ENCODE measurements at places on chromosomes 7 and 10.

DNA sequence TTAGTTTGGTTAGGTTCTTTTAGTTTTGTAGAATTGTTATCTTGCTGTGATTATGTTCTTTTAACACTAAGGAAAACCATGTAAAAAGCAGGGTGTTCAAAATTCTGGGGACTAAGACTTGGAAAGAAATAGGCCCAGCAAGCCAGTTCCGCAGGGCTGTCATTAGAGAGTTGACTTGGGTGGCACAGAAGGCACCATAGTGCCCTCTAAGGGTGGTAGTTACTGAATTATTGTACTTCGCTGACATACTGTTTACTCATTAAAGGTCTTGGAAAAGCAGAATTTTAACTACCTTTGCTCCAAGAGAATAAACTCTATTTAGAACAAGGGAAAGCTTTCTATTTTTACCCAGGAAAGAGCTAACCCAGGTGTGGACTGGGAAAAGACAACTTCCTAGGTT is 86.5 kb downstream of the OTUD1 start:
- DNase-seq: peak; percentile 35

GRCh38 chr7:15245831-15246230 is 316.0 kb downstream of the AGMO start:
- DNase-seq: no peak

GRCh38 chr7:130275826-130276297 is 9.2 kb downstream of the CPA2 start:
- DNase-seq: no peak

DNA sequence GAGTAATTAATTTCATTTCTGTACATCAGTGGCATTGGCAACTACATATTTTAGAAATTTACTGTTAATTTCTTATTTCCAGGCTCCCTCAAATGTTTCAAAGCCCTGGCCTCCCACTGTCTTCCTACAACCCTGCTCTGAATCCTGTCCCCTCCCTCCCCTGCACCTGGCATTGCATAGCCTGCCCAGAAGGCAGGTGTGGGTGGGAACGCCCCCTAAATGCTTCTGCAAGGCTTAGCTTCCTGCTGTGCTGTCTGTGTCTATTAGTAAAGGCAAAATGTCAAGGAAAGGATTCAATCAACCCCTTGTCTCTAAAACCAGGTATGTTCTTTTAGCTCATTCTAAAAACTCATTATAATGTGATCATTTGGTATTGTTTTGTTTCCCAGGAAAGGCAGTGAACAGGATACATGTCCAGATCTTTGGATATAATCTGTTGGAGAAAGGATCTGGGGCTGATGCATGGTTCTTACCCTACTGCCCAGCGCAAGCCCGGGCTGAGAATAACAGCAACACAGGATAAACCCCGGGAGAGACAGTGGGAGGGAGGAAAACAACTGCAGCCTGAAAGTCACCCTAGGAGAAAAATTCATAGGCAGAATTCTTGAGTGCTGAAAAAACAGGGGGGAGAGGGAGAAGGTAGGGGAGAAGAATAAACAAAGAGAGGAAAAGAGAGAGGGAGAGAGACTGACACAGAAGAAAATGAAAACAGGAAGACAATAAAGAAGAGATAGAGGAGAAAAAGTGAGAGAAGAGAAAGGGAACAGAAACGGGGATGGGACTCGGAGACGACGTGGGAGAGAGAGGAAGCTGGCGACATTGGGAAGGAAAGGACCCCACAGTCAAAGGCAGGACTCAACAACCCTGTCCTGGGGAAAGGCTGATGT is 589 bp downstream of the ZNF488 start:
- DNase-seq: peak; percentile 46

GRCh38 chr7:29567174-29567573 is 3.5 kb downstream of the PRR15 start:
- no peak for DNase-seq

- DNase-seq: no peak
Observed at GRCh38 chr10:50830066-50830465, 55.4 kb downstream of the A1CF start.

GRCh38 chr10:59682986-59683937 is 26.4 kb downstream of the SLC16A9 start:
- peak; percentile 80 for DNase-seq

GRCh38 chr7:158996214-158997109 is 140.1 kb downstream of the DYNC2I1 start:
- DNase-seq: no peak

GRCh38 chr10:79383974-79384606 is 36.8 kb downstream of the PPIF start:
- DNase-seq: no peak

DNA sequence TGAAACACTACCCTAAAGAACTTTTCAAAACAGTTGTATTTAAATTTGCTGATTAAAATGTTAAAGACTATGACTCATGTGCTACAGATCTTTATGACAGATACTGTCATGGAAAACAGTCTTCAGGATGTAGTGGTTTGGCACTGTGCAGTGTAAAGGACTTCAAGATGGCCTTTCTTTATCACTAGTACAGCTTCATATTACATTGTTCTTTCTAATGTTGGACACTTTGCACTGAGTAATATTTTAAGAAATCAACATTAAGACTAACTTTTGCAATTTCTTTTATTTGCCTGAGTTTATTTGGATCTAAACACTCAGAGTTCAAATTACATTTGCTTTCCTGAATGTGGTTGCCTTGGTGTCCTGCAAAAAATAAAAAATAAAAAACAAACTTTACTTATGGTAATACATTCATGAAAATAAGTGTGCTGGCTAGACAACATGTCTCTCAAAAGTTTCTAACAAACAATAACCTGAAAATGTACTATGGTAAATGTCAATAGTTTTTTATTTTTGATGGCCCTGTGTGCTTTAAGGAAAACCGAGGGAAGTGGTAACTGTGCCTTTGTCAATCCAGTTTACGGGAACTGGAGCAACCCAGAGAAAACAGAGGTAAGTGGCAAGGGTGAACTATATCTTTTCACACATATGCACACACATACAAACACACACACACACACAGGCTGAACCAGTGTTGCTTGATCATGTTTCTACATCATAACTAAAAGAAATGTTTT is 85.9 kb upstream of the PLXDC2 start:
- DNase-seq: no peak

- no peak for DNase-seq
Observed at GRCh38 chr7:154568346-154568745, 434.6 kb downstream of the PAXIP1 start.

GRCh38 chr7:87152897-87153641 is 816 bp downstream of the DMTF1 start:
- peak; percentile 49 for DNase-seq

DNA sequence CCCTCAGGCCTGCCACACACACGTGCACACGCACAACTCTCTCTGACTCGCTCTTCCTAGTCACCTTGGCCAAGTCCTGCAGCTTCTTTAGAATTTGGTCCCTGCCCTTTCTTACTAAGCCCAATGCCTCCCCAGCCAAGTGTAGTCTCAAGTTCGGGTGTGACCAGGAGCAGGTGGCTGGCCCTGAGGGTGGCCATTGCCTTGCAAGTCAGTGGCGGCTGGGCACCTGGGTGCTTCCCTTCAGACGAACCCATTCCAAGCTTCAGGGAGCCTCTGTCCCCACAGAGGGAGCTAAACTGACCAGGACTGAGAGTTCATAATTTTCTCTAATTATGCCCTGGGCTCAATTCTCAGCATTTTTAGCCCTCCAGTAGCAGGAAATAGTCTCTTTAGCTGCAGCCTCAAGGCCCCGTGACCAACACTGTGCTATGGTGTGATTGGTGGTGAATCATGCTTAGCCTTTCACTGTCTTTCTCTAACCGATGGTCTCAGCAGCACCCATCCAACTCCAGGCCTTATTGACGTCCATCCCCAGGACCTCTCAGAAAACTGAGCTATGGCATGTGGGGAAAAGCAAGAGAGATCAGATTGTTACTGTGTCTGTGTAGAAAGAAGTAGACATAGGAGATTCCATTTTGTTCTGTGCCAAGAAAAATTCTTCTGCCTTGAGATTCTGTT is 34.7 kb upstream of the FXYD4 start:
- DNase-seq: no peak

DNA sequence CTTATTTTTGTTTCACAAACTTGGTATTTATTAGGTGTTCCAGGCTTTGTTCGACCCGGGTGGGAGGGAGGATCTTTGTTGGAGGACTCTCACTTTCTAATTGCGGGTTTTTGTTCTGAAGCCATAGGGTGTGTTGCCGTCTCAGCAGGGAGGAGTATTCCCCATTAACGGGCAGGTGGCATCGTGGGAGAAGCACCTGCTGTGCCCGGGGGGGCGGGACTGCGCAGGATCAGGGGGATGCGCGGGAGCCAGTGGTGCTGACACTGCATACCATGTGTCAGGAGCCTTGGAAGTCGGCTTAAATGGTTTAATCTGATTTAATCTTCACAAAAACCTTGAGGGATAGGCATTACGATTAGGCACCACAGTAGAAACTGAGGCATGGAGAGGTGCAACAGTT is 113.0 kb downstream of the MGMT start:
- no peak for DNase-seq

DNA sequence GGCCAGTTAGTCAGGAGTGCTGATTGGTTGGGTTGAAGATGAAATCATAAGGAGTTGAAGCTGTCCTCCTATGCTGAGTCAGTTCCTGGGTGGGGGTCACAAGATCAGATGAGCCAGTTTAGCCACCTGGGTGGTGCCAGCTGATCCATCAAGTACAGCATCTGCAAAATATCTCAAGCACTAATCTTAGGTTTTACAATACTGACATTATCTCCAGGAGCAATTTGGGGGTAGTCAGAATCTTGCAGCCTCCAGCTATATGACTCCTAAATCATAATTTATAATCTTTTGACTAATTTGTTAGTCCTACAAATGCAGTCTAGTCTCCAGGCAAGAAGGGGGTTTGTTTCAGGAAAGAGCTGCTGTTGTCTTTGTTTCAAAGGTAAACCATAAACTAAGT is 184.1 kb upstream of the STK17A start:
- no peak for DNase-seq

DNA sequence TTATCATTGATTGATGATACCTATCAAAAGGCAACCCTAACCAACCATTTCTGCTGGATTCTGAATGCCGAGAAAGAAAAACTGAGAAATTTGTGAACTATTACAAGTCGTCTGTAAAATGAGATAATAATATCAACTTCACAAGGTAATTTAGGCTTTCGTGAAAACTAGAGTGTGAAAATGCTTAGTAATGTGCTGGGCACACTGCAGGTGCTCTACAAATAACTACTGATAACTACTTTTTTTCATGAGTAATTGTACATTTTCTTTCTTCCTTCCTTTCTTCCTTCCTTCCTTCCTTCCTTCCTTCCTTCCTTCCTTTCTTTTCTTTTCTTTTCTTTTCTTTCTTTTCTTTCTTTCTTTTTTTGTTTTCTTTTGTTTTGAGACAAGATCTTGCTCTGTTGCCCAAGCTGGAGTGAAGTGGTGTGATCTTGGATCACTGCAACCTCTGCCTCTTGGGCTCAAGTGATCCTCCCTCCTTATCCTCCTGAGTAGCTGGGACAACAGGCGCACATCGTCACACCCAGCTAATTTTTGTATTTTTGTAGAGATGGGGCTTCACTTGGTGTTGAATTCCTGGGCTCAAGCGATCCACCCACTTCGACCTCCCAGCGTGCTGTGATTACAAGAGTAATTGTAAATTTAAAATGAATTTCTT is 42.9 kb downstream of the BMPR1A start:
- no peak for DNase-seq

GRCh38 chr10:126504063-126504760 is 115.9 kb upstream of the ADAM12 start:
- DNase-seq: peak; percentile 28

GRCh38 chr10:30834651-30835050 is 197.0 kb downstream of the ZNF438 start:
- no peak for DNase-seq

GRCh38 chr10:19546224-19546623 is 270.0 kb upstream of the PLXDC2 start:
- no peak for DNase-seq

DNA sequence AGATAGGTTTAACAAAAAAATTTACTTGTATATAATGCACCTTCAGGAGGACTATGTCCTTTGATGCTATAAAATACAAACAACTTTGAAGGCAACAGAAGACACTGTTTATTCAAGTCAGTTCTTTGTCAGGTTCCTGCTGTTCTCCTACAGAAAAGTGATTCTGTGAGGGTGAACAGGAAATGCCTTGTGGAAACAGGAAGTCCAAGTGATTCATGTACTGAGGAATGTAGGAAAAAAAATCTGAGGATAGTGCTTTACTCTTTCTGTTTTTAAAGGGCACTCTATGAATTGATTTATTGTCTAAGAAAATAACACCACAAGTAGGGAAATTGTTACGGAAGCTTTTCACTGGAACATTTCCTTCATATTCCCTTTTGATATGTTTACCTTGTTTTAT is 171.9 kb downstream of the HDAC9 start:
- no peak for DNase-seq

DNA sequence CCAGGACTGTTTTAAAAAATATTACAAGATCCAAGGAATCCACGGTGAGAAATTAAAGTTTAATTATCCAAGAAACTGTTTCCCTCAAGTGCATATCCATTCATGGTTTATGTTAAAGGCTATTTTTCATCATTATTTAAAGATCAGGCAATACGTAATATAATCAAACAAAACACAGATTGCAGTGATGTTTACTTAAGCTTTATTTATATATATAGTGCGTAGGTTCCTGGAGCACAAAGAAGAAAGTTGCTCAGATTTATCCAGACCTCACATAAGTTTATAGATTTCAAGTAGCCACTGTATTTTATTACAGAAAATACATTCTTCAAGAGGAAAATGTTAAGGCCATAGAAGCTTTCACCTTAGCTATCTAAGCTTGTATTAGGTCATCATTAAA is 210.0 kb upstream of the KLF14 start:
- DNase-seq: no peak

- no peak for DNase-seq
Observed at GRCh38 chr10:71754562-71754961, 18.8 kb downstream of the VSIR start.

DNA sequence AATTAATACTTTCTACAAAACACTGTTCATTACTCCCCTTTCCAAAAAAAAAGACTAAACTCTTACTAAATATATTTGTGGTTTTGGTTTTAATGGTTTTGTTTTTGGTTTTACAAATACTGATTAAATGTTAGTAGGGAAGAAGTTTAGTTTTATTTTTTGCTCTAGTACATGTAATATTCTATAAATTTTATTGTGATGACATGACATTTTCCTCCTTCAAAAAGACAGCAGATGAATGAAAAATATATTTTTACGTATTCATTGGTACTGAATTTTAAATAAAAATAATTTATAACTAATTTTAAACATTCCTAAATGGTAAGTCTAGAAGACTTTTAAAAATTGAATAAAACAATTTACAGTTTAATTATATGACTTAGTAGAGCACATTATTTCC is 512.9 kb downstream of the GFRA1 start:
- DNase-seq: no peak

Data from G401 (cell line).